ENCODE measurements at places on chromosomes 4 and X.

DNA sequence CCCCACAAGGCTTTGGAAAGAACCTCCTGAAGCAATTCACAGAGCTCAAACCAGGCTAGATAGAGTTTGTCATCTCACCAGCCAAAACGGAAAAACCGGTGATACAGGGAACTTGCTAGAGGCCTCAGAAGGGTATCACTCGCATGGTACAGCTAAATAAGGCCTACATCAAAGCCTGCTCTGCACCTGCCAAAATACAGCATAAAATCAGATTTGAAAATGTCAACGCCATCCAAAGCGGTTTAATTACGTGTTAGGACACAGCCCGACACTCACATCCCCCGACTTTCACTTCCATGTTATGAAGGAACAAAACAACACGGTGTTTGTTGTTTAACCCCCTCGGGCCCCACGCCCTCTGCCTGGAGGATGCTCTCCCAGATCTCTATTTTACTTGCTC lies 65.0 kb downstream of the MAPK10 start:
- DNase-seq, result no peak

- no peak for DNase-seq
Observed at GRCh38 chrX:87516717-87517121, 883 bp upstream of the KLHL4 start.

DNA sequence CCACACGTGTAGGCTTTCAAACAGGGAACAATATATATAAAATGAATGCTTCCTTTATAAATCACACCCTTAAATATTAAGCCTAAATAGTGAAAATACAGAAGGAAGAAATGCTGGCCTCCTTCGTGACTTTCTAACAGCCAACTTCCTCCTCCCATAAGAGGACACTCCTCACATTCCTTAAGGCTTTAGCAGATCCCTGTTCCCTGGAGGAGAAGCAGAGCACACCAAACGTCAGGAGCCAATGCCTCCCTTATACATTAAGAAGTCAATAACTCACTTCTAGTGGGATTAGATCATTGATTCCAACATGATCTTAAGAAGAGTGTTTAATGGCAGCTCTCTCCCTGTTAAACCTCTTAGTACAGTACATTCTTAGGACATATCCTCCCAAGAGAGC lies 108.4 kb upstream of the FAM241A start:
- DNase-seq, result no peak

DNA sequence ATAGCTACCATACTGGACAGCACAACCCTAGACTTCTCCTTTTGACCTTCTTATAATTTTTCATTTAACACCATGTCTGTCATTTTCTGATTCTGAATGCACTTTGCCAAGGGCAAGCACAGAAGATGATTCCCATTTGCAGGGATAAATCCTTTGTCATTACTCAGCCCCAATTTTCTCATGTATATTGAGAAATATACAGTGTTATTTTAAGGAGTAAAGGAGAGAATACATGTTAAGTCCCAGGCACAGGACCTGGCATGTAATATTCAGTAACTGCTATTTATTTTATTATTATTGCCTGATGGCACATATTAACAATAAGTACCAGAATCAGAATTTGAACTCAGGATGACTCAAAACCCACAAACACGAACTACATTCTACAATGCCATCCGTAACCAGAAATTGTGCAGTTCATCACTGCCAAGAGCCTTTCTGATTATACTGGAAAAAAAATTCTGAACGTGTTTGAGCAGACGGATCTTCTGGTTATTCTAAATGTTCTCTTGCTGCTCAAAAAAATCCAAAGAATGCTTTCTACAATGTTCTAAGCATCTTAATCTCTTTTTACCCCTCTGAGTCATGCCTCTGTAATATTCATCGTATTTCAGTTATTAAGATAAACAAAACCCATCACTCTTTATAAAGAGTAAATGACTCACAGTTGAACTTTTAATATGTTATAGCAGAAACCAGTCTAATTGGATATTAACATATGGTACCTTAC lies 170.0 kb downstream of the MID1 start:
- DNase-seq, result no peak

- no peak for DNase-seq
Observed at GRCh38 chr4:126109836-126110235, 795.1 kb downstream of the FAT4 start.

DNA sequence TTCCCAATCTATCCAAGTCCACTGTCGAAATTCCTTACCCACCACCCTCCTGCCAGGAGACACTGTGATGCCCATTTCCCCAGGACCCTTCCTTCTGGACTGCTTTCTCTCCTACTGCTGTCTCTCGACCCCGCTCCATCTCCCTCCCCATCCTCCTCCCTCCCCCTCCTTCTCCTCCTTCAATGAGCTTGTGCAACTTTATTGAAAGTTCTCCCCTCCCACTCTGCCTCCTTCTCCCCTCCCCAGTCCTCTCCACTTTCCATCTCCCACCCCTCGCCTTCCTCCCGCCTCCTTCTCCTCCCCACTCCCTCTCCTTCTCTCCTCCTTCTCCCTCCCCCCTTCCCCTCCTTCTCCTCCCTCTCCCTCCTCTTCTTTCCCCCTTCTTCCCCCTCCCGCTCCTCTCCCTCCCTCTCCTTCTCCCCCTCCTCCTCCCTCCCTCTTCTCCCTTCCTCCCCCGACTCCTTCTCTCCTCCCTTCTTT lies 116.6 kb upstream of the FAT1 start:
- no peak for DNase-seq

- no peak for DNase-seq
Observed at GRCh38 chr4:83810428-83810827, 274.5 kb downstream of the GPAT3 start.

- no peak for DNase-seq
Observed at GRCh38 chr4:165779950-165780670, 92.9 kb upstream of the TLL1 start.

DNA sequence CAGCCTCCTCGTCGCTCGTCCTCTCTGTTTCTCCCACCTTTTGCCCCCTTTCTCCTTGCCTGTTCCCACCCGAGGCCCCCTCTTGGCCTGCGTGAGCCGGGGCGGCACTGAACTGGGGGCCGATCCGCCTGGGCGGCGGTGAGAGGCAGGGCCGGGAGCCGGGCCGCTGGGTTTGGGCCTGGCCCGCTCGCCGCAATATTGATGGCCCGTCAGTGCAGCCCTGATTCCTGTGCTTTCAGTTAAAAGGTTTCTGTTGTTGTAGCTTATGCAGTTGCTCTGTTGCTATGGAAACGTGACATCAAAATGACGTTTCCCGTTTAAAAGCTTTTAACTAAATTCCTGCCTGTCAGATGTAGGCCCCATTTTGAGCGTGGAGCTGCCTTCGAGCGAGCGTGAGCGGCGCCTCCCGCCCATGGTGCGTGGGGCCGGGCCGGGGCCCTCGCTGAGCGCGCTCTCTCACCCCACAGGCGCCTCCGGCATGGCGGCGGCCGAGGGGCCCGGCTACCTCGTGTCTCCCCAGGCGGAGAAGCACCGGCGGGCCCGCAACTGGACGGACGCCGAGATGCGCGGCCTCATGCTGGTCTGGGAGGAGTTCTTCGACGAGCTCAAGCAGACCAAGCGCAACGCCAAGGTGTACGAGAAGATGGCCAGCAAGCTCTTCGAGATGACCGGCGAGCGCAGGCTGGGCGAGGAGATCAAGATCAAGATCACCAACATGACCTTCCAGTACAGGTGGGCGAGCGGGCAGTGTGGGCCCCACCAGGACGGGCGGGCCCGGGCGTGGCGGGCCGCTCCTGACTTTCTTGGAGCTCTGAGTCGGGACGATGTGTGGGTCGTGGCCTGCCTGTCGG lies at the start of gene MSANTD1:
MSANTD1 (plus strand) TSS at position 349 of the 851 bp plus-strand sequence; CDS start at position 413, 64 bp downstream.
- no peak for DNase-seq

- DNase-seq, result no peak
Observed at GRCh38 chr4:787561-787981, 38.4 kb downstream of the CPLX1 start.

DNA sequence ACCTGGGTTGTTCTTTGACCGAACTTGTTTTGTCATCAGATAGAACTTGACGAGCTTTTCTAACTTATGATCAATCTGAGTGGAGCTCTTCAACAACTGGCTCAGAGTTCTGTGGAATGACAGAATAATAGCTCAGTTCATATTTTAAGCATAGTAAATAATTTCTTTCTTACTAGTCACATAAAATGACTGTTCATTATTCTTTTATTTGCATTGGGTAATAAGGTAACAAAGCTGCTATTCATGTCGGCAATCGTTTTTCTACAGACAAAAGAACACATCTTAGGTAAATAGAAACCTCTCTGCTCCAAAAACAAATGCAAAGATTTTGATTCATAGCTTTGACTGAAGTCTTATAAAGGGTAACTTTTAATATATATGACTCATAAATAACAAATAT lies 57.3 kb upstream of the CXCL8 start:
- no peak for DNase-seq

DNA sequence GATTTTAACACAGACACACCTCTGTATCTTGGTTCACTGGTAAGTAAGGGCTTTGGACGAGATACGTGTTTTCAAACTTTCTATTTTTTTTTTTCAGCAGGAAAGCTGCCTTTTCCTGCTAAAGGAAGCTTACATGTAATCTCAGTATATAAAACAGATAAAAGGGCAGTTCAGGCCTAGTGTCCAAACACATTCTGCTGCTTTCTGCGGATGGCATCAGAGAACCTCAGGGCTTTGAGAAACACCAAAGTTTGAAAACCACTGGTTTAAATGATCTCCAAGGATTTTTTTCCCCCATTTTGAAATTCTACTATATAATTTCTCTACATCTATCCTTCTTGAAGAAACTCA lies 76.0 kb downstream of the ZAR1 start:
- DNase-seq, result no peak

GRCh38 chr4:64368741-64369140 lies 40.5 kb downstream of the TECRL start:
- no peak for DNase-seq

GRCh38 chrX:97399400-97399799 lies 515.7 kb downstream of the RPA4 start:
- DNase-seq, result no peak

DNA sequence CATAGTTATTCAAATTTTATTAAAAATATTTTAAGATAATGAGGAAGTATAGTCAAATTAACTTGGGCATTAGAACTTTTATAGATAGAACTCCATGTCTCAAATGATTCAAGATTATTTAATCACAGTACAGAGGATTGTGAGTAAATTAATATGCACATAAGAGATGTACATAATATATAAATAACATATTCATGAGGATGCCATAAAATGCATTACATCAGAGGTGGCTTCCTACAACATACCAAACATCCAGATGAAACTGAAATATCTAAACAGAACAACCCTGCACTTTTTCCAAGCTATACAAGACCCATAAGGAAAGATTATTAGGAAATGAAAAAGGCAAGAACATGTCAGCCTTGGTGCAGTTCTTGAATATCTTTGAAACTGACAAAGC lies 91.3 kb upstream of the NAP1L5 start:
- DNase-seq, result no peak

DNA sequence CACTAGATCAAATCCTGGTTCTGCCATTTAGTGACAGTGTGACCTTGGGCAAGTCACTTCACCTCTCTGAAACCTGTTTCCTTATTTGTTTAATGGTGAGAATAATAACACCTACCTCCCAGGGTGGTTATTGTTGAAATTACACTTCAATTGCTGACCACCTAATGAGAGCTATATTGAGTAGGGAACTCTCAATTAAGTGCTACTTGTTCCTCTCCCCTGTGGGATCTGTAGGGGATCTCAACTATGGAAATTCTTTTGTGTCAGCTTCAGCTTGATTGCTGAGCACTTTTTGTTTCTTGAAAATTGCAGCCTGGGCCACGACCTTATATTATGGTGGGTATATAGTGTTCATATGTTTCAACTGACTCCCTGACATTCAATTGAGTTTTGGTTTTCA lies 102.1 kb downstream of the SHROOM4 start:
- no peak for DNase-seq

- no peak for DNase-seq
Observed at GRCh38 chrX:22314211-22314610, 41.5 kb downstream of the CBLL2 start.

GRCh38 chr4:185378264-185378663 lies 17.5 kb downstream of the LRP2BP start:
- no peak for DNase-seq

DNA sequence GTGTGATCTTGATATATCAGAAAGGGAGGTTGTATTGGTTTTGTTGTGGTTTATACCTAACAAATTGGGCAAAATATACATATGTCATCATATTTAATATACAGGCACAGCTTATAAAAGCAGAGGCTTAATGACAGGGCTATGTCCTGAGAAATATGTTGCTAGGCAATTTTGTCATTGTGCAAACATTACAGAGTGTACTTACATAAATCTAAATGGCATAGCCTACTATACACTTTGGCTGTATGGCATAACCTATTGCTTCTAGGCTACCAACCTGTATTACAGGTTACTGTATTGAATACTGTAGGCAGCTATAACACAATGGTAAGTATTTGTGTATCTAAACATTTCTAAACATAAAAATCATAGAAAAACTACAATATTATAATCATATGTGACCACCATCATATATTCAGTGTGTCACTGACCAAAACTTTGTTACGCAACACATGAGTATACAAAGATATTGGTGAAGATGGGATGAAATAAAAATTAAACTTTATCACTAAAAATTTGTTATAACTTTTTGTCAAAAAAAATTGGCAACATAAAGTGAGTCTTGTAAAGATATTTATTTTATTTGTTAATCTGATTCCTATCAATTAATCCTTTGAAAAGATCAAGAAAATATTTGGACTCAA lies 414.0 kb upstream of the HS3ST1 start:
- DNase-seq, result no peak

GRCh38 chrX:47223476-47224250 lies 5.2 kb downstream of the CDK16 start:
- DNase-seq, result no peak

DNA sequence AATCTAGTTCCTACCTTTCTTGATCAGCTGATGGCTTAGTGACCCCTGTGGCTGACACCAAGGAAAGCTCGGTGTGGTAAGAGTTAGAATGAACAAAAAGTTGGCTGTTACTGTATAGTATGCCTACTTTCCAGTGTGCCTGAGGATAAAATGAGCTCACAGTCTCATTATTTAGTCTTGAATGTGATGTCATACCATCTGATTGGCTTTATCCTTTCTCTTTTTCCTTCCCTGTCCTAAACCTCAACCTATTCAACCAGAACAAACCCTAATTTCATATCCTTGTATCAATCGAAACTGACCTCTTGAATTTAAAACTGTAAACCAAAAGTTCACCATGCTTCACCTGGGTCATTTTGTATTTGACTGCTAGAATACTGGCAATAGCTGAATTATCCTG lies 156.4 kb downstream of the PPARGC1A start:
- DNase-seq, result no peak

GRCh38 chr4:183546376-183546775 lies 41.5 kb downstream of the ING2 start:
- DNase-seq, result no peak

GRCh38 chrX:40883021-40883619 lies 147.8 kb upstream of the MED14 start:
- DNase-seq, result no peak

- no peak for DNase-seq
Observed at GRCh38 chr4:188254211-188254610, 115.0 kb downstream of the TRIML1 start.
